Mononuclear cell (primary cell): ENCODE measurements at places on chromosomes 5 and 9. TPM values are rescaled to one million over a fixed set of nuclear protein-coding genes. Genes with fewer than 3 reads are reported as not detected.

The SLC44A1 gene
- total RNA-seq = 8.2 TPM

The PCDHGB3 gene
- total RNA-seq = 0.63 TPM

The ACOT12 gene
- 0.31 TPM for total RNA-seq

The GFI1B gene
- 13.6 TPM for total RNA-seq

The SIT1 gene
- 9.6 TPM for total RNA-seq

The SLC34A1 gene
- 0.21 TPM for total RNA-seq

The ORM2 gene
- total RNA-seq = not detected

The LIFR gene
- total RNA-seq = 0.31 TPM

The PITX1 gene
- not detected for total RNA-seq

The PFN3 gene
- total RNA-seq = not detected

The PCDHGA5 gene
- total RNA-seq = 0.21 TPM

The DDX4 gene
- not detected for total RNA-seq

The FEM1C gene
- 40.9 TPM for total RNA-seq

The WNT8A gene
- not detected for total RNA-seq

The ITGA2 gene
- 0.73 TPM for total RNA-seq

The CATSPER3 gene
- 0.10 TPM for total RNA-seq

The C5orf52 gene
- not detected for total RNA-seq

The PRDM9 gene
- not detected for total RNA-seq

The PRRX2 gene
- total RNA-seq = not detected

The GTF3C5 gene
- total RNA-seq = 29.7 TPM

The TAS2R1 gene
- total RNA-seq = not detected

The FAM163B gene
- not detected for total RNA-seq

The URM1 gene
- 17.6 TPM for total RNA-seq

The NIPAL4 gene
- 11.5 TPM for total RNA-seq

The F2RL1 gene
- total RNA-seq = 4.2 TPM

The GLRA1 gene
- not detected for total RNA-seq

The FBN2 gene
- total RNA-seq = 5.1 TPM

The FIBCD1 gene
- total RNA-seq = not detected

The EPB41L4A gene
- 3.4 TPM for total RNA-seq

The NR5A1 gene
- total RNA-seq = not detected

The TLX3 gene
- total RNA-seq = not detected

The BNC2 gene
- 2.5 TPM for total RNA-seq

The LCN9 gene
- not detected for total RNA-seq

The SLC6A19 gene
- total RNA-seq = not detected

The ERCC8 gene
- total RNA-seq = 15.6 TPM

The TRPM6 gene
- total RNA-seq = 0.31 TPM

The GOLGA2 gene
- total RNA-seq = 18.7 TPM
